ENCODE measurements at places on chromosomes 5 and 9.
A peak's percentile ranks its signal among the peaks of the same experiment; 100 is the strongest.

DNA sequence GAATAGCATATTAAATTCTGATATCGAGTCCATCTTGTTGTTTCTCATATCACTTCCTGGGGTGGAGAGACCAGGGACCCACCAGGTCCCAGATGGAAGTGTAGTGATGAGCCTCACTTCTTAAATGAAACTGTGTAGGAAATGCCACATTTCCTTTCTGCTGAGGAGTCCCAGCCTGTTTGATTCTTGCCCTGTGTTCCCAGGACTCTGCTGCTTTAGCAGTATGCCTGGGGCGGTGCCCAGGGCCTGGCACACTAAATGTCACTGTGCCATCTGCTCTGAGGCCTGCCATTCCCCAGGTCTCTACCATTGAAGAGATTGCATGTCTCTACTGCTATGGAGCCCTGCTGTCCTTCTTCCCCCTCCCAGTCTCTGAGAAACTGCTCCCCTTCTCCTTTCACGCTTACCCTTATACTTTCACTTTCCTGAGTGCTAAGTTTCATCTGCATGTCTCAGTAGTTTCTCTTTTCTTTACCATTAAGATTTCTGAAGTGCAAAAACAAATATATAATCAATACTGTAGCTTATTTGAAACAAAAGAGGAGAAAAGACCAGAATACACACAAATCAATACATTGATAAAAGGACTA, 260.4 kb downstream of the GABRB2 start:
- DNase-seq, result no peak

DNA sequence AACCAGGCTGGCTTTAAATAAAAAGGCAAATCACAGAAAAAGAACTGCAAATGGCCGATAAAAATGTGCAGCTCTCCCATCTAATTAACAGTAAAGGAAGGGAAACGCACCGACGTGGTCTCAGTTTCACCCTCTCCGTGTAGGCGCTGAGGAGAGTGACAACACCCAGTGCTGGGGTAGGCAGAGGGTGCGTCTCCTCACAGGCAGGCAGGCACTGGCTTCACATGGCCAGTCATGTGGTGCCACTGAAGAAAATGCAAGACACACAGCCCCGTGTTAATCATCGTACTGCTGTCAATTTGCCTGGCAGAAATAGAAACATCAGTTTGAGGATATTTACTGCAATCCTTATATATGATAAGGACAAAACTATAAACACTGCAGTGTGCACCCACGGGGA, 178.4 kb downstream of the FANCC start:
- DNase-seq, result peak; percentile 36

DNA sequence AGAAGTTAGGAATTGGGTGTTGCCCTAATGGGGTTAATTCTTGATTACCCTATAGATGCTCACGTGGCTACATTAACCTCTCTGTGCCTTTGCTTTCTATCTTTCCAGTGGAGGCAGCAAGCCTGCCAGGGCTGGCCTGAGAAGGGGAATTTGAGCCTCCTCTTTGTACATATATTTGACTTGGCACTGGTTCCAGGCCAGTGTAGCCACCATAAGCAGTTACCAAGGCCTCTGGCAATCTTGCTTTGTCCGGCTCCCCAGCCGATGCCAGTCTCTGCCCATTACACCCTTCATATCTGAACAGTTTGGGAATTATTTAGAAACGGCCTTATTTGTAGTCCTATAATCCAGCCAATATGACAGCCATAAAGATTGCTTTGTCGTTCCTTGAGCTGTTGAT, 58.6 kb upstream of the PPARGC1B start:
- DNase-seq, result peak; percentile 43

GRCh38 chr9:119853126-119853525, 483.9 kb upstream of the BRINP1 start:
- DNase-seq, result peak; percentile 11

- no peak for DNase-seq
These were observed 10.0 kb upstream of the ZNF131 start for GRCh38 chr5:43110606-43111170.

DNA sequence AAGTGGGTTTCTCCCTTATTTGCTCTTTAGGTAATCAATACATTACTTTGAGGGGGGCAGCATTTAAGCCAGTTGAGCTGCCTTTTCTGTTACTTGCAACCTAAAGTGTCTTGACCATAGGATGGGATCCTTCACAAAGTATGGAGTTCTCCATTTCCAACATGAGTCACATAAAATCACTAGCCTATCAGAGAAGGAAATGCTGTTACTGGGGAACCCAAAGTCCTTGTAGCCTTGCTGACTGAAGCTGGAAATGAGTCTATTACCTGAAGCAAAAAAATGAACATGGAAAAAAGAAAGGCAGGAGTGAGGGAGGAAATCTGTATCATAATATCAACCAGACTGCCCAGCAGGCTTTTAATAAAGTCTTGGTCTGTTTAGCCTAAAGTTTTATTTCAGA, 42.8 kb upstream of the SLIT3 start:
- no peak for DNase-seq

DNA sequence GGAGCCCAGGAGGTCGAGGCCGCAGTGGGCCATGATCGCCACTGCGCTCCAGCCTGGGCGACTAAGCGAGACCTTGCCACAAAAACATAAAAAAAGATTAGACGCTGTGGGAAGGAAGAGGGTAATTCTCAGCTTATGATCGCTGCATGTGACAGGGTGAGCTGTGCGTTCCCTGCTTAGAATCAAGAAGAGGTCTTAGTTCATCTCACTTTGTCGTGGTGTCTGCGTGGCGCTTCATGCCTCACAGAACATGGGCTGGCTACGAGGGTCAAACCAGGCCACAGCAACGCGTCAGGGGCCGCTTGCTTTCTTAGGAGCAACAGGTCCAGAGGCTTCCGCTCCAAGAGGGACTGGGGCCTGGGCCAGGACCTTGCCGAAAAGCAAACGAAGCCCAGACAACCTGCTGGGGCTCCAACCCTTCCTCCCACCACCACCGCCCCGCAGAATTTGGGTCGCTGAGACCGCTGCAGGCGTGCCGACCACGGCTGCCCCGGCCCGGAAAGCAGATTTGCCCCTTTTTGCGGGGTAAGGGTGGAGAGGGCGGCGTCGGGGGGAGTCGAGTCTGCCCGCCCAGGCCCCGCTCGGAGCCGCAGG, 10.0 kb upstream of the GRIN1 start:
- DNase-seq, result no peak

DNA sequence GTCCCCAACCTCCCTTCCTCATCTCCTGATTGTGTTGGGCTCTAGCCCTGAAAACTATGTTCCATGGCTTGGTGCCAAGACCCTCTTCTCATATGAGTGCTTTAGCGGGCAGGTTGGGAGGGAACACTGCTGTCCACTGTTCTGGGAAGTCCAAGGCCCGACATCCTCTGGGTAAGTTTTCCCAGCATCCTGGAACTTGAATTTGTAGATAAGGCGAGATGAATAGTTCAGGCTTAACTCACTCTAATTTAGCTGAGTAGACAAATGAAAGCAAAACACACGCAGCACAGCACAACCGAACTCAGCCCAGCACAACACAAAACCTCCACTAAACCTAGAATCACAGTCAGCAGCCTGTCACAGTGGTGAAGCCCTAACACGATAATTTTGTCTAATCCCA, 95.3 kb upstream of the SLC28A3 start:
- no peak for DNase-seq

DNA sequence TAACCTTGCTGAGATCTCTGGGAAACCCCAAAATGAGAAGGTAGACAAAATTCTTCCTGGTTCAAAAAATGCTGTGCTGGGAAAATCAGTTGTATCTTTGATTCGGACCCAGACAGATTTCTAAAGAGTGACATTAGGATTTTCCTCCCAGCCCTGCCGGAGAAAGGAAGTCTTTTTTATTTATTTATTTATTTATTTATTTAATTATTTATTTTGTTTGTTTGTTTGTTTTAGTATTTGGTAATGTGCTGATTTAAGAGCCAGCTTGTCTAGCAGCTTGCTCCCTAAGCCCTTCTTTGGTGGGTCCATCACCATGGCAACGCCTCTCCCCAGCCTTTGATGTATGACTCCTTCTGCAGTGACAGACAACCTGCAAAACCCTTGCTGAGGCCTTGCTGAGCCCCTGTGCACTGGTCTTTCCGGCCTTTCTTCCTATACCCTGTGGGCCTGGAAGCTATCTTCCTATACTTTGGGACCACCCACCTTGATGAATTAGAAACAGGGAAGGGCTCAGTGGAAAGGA, 60.6 kb upstream of the AFAP1L1 start:
- DNase-seq, result no peak

GRCh38 chr9:126986506-126986951, 71.9 kb downstream of the RALGPS1 start:
- no peak for DNase-seq

DNA sequence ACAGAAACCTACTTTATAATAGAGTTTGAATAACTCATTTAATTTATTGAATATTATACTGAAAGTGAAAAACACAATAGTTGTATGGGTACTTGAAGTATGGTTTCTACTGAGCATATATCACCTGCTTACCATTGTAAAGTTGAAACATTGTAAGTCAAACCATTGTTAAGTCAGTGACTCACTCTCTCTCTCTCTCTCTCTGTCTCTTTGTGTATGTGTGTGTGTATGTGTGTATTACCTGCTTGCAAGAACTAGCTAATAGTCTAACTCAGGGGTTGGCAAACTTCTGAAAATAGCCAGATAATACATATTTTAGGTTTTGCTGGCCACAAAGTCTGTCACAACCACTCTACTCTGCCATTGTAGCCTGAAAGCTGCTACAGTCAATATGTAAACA, 564.3 kb upstream of the ZNF608 start:
- DNase-seq, result no peak

DNA sequence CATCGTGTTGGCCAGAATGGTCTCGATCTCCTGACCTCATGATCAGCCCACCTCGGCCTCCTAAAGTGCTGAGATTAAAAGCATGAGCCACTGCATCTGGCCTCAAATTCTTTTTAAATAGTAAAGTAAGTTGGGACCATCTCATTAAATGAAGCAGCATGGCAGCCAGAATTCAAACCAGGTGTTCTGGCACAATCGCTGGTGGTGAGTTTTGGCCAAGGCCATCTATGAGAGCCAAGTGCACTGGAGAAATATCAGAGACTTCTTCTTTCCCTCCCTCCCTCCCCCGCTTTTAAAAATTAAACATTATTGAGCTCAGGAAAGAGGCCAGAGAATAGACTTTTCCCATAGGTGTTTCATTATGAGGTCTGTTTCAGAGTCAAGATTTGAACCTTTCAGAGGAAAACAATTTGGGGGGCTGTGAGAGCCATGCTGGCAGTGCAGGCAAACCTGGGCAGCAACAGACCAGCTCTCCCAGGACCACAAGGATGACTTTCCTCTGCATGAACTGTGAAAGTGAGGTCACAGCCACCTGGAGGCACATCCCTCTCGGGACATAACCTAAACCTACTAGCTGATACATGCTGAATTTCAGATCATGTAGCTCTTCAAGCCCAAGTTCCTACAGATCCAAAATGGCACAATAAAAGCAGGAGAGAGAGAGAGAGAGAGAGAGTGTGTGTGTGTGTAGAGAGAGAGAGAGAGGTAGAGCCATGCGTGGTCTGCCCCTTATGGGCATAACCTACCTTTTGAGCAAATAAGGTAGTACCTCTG, 94.6 kb upstream of the DMRT1 start:
- DNase-seq, result no peak

- DNase-seq, result no peak
These were observed 3.0 kb downstream of the TRMO start for GRCh38 chr9:97919217-97919813.

- no peak for DNase-seq
These were observed 29.0 kb downstream of the PSAT1 start for GRCh38 chr9:78325846-78326360.

DNA sequence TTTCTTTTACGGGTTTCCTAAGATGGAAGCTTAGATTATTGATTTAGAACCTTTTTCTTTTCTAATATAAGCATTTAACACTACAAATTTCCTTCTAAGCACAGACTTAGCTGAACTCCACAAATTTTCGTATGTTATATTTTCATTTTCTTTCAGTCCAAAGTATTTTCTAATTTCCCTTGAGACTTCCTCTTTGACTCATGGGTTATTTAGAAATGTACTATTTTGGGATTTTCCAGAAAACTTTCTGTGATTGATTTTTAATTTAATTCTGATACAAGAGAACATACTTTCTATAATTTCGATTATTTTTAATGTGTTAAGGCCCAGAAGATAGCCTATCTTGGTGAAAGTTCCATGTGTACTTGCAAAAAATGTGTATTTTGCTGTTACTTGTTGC, 19.7 kb upstream of the TBCA start:
- DNase-seq, result no peak

DNA sequence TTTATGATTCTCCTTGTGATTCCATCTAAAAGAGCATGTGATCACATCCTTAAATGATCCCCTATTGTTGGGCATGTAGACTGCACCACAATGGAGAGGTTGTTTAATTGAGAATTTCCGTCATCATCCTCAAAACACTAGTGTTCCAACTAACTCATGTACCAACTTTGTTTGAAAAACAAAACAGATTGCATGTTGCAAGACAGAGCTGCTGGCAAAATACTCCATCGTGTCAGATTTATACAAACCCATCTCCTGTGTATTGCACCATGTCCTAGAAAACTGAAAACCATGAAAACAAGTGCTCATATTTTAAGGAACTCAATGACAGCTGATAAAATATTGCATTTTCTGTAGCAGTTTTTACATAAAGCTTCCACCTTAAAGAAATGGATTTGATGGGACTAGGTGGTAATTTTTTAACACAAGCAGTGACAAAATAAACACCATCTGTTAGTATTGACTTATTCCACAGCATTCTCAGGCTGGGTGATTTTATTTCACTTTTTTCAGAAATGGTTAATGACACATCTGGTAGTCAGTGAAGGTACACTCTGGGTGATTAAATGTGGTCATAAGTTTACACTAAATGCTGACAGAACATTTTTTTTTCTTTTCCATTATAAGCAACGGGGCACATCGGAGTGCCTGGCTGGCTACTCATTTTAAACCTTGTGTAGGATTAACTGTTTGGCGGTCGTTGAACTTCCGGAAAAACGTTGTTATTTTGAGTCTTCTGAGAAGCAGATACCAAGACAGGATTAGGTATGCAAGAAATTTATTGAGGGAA, 602.9 kb upstream of the WWC1 start:
- no peak for DNase-seq

Measured in NCI-H1092 (cell line).